HFFc6 (cell line): ENCODE measurements at places on chromosomes 1 and 21. TPM values are rescaled to one million over a fixed set of nuclear protein-coding genes. Genes with fewer than 3 reads are reported as not detected.

The NTRK1 gene
- total RNA-seq = 0.10 TPM in 1 of 3 replicates, not detected in the others

The S100B gene
- total RNA-seq = not detected in 3 replicates

DNA sequence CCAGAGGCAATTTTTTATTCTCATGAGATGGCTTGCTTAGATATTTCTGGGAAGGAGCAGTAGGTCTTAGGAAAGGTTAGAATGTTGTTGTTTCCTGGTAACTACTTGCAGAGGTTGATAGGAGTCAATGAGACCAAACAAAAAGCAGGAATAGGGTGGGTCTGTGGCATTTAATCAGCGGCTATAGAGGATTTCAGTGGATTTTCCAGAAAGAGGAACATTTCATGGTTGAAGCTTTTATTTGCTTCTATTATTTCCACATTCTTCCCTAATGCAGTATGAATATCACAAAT, 111.3 kb upstream of the PALMD start:
- no peak overlapping the region for H3K27ac ChIP-seq
- H3K4me1 ChIP-seq = peaks cover 10% of the 10 kb centered on the region; the same call in 1 of the 2 replicates
- H3K27me3 ChIP-seq = peaks cover 9% of the 10 kb centered on the region

DNA sequence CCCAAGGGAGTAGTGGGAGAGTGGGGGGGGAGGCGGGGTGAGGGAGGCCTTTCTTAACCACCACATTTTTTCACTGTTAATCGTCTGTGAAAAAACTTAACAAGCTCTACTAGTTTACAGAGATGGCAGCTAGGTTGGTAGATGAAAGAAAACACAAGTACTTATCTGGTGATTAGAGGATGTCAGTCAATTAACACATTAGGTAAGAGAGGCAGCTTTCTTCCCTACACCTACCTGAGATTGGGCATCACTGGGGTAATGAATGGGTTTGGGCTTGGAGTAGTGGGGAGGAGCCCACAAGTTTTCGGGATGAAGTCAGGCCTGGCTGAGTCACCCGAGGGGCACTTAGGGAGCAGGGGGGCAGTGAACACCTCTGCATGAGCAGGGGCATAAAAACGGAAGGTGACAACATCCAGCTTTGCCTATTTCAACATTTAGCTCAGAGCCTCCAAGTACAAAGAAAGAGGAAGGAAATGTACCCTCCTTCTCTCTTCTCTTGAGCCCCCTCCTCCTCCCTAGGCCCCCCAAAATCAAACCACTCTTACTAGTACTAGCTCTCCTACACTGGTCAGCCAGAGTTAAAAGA, 2.5 kb downstream of the LBR start:
- peaks cover 4% of the 10 kb centered on the region; the same call in 1 of the 2 replicates for H3K27me3 ChIP-seq
- peaks cover 1% of the 10 kb centered on the region for H3K36me3 ChIP-seq
- peaks cover 60% of the 10 kb centered on the region for H3K4me1 ChIP-seq
- peak; percentile 33 for DNase-seq
- peak overlapping the region; percentile 85 for H3K27ac ChIP-seq

- peaks cover 31% of the 10 kb centered on the region; the same call in 1 of the 2 replicates for H3K27me3 ChIP-seq
- no peak for DNase-seq
- H3K27ac ChIP-seq = no peak overlapping the region
- no peak overlapping the region; the same call in 1 of the 2 replicates for H3K4me3 ChIP-seq
- H3K4me1 ChIP-seq = peaks cover 5% of the 10 kb centered on the region; the same call in 1 of the 2 replicates
- H3K36me3 ChIP-seq = no peaks in the 10 kb centered on the region
Observed at GRCh38 chr1:200029822-200030152, 2.3 kb downstream of the NR5A2 start.

DNA sequence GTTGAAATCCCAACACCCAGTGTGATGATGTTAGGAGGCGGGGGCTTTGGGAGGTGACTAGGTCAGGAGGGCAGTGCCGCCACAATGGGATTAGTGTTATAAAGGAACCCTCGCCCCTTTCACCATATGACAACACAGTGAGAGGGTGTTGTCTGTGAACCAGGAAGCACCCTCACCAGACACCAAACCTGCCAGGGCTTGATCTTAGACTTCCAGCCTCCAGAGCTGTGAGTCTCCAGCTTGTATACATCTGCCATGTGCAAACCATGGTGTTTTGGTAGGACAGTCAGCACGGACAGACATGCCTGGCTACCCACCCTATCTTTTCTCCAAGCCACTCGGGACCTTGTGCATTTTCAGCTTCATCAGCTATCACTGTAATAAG, 4.0 kb downstream of the TRIM11 start:
- peaks cover 12% of the 10 kb centered on the region; the same call in 1 of the 2 replicates for H3K36me3 ChIP-seq
- no peak for DNase-seq
- no peaks in the 10 kb centered on the region for H3K27me3 ChIP-seq
- H3K27ac ChIP-seq = no peak overlapping the region

- no peak for DNase-seq
- H3K36me3 ChIP-seq = peaks cover 20% of the 10 kb centered on the region
- no peaks in the 10 kb centered on the region for H3K27me3 ChIP-seq
- peaks cover 18% of the 10 kb centered on the region for H3K4me1 ChIP-seq
- H3K4me3 ChIP-seq = no peak overlapping the region
- no peak overlapping the region for H3K27ac ChIP-seq
Observed at GRCh38 chr1:236206548-236206947, 64.2 kb downstream of the GPR137B start.

- H3K36me3 ChIP-seq = peaks cover 14% of the 10 kb centered on the region
- H3K27ac ChIP-seq = peak overlapping the region; percentile 94
- DNase-seq = no peak
- H3K4me3 ChIP-seq = no peak overlapping the region
- peaks cover 88% of the 10 kb centered on the region for H3K4me1 ChIP-seq
- H3K27me3 ChIP-seq = peaks cover 2% of the 10 kb centered on the region
Observed at GRCh38 chr1:93596329-93597089, 85.1 kb downstream of the BCAR3 start.

- H3K4me3 ChIP-seq = no peak overlapping the region
- H3K36me3 ChIP-seq = no peaks in the 10 kb centered on the region
- peaks cover 4% of the 10 kb centered on the region; the same call in 1 of the 2 replicates for H3K27me3 ChIP-seq
- H3K4me1 ChIP-seq = no peaks in the 10 kb centered on the region
- DNase-seq = no peak
Observed at GRCh38 chr1:64421377-64421776, 48.6 kb upstream of the CACHD1 start.

- no peaks in the 10 kb centered on the region for H3K36me3 ChIP-seq
- DNase-seq = peak; percentile 97
- peaks cover 2% of the 10 kb centered on the region for H3K27me3 ChIP-seq
- H3K4me1 ChIP-seq = peaks cover 50% of the 10 kb centered on the region
Observed at GRCh38 chr1:67060811-67061218, 6.9 kb upstream of the SLC35D1 start.

GRCh38 chr1:244945109-244945671, 80.8 kb upstream of the HNRNPU start:
- no peak overlapping the region for H3K4me3 ChIP-seq
- H3K36me3 ChIP-seq = no peaks in the 10 kb centered on the region
- H3K27ac ChIP-seq = no peak overlapping the region
- peaks cover 2% of the 10 kb centered on the region; the same call in 1 of the 2 replicates for H3K27me3 ChIP-seq
- H3K4me1 ChIP-seq = no peaks in the 10 kb centered on the region
